ENCODE measurements at places on chromosomes 2 and 18.

DNA sequence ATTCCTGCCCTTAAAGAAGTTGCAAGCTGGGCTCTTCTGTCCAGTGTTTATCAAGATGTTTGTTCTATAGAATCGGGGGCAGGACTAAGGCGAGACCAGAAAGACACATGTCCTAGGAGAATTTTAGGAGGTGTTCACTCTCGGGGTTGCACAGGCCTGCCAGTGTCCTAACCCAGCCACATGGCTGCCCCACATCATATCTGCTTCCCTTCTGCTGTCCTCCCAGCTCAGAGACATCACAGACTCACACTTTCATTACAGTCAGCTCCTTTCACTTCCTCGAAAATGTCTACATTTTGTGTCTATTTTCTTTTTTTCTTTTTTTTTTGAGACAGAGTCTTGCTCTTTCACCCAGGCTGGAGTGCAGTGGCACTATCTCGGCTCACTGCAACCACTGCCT, 10.7 kb upstream of the MRO start:
- DNase-seq = no peak

DNA sequence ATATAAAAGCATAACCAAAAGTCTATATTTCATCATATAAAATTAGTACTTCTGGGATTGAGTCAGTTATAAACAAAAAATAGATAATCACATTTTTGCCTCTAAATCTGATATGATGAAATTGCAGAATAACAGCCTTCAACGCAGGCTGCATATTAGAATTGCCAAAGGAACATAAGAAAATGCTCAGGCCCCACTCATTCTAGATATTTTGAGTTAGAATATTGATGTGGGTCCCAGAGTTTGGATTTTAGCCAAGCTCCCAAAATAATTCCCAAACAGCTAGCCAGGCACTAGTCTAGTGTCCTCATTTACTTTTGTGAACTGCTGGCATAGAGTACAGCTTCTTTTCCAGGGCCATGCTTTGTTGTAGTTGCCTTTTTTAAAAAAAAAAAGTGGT, 63.5 kb downstream of the ZDBF2 start:
- DNase-seq = no peak

- peak; percentile 39 for DNase-seq
Observed at GRCh38 chr2:64359892-64360657, 93.9 kb upstream of the LGALSL start.

DNA sequence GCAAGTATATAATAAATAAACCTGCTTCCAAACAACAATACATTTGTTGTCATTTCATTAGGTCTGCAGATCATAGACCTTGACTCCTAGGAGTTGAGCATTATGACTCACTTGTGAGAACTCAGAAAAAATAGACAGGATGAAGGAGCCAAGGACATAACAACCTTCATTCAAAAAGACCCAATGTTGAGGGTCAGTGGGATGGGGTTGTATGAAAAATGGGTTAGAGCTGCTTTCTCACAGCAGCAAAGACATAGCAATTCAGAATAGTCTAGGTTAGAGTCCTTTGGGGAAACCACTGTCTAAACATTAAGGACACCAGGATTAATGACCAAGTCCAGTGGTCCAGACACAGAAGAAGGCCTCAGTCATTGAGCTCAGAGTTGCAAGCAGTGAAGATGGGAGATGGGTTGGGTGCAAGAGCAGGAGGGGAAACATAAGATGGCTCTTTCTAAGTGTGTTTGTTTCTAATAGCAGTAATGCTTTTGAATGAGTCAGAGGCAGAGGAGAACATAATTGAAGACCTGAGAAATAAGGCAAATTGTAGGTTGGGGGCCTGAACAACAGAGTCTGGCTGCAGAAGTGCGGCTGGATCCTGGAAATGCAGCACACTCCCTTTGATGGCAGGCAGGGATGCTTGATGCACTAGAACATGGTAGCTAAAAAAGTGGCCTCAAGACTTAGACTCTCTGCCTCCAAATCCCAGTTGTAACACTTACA, 3.7 kb upstream of the SERPINB10 start:
- DNase-seq = no peak

- DNase-seq = no peak
Observed at GRCh38 chr2:186927185-186927866, 78.4 kb upstream of the ZSWIM2 start.

- peak; percentile 31 for DNase-seq
Observed at GRCh38 chr18:13381944-13382365, 163.4 kb downstream of the LDLRAD4 start.

- DNase-seq = no peak
Observed at GRCh38 chr2:186017278-186017677, 278.7 kb downstream of the FSIP2 start.

DNA sequence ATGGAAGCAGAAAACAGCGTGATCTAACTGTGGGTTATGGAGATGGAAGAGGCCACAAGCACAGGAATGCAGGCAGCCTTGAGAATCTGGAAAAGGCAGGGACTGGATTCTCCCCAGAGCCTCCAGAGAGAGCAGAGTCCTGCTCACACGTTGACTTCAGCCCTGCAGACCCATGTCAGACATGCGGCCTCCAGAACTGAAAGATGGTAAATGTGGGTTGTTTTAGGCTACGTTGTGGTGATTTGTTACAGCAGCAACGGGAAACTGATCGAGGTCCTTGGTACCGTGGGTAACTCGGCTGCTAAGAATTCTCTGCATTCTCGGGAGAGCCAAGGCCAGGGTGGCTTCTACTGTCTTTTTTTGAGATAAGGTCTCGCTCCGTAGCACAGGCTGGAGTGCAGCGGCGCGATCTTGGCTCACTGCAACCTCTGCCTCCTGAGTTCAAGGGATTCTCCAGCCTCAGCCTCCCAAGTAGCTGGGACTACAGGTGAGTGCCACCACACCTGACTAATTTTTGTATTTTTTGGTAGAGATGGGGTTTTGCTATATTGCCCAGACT, 97.1 kb downstream of the ACKR3 start:
- DNase-seq = no peak

DNA sequence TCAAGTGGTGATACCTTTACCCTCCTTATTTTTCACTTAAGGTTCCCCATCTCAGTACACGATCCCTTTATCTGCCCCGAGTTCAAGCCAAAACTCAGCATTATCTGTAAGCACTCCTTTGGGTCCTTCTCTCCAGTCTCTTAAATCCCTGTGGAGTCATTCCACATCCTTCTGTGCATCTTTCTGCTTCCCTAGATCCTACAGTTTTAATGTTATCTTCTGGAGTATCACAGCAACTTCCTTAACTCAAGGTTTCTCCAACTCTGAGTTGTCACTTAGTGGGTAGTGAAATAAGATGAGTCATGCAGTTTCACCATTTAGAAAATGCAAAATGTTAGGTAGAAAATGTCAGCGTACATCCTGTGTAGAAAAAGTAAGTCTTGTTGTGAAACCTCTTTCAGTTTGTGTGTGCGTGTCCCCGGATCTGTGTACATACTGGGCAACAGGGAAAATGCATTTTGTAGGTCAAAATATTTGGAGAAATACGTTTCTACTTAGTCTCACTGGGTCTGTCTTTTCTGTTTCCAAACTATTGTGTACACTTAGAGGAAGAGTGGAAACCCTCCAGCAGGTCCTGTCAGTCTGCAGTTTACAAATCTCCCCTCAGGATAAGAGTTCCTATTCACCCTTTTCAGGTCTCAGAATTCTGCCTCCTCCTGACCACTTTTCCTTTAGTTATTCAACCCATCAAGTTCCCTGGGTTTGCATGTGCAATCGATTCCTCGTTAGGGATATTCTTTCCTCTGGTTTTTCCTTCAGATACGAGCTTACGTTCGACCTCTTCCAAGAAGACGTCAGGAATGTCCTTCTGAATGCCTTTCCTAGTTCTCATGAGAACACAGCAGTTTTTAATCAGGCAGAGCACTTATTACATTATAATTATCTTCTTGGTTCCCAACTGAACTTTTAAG, 154.8 kb downstream of the TGIF1 start:
- peak; percentile 38 for DNase-seq

DNA sequence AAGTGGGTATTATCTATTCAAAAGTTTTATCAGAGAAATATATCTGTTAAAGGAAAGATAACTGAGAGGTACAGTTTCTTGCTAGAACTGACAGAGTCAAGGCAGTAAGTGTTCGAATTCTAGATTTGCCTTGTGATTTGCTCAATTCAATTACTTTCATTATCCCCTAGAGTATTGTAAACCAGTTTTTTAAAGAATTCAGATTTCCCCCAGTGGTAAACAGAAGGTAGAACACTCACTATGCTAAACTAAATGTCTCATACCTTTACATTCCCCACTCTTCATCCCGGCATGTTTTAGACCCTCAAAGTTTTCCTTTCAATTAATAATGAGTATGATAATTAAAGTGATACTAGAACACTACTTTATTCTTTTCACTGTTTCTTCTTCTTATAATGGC, 28.6 kb downstream of the TTC21B start:
- DNase-seq = no peak
